ENCODE measurements at places on chromosomes 4 and X.

DNA sequence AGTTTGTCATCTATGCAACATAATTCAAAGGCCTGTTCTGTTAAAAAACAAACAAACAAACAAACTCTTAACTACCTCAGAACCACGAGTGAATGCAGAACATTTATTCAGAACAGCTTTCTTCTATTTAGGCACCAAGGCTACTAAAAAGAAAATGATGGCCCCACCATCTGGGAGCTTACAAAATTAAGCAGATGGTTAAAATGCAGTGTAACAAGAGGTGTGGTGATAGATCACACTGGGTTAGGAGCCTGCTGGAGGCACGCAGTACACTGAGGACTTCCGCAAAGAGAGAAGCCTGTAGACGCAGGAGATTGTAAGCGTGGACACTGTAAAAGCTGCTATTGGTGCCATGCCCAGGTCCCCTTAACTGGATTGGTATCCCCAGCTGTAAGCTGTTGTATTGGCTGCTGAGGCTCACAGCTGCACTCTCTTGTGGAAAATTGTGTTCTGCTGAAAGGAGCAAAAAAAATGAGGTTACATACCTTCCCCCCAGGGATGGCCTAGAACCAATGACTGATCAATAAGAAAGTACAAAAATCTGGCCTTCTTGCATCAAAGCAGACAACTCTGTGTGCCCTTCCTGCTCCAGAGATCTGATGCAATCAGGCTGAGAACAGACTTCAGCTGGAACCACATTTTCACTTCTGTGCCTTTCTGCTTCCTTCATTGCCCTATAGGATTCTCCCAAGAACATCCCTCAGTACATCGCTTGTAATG lies 60.0 kb downstream of the SHROOM3 start:
- DNase-seq, result no peak

DNA sequence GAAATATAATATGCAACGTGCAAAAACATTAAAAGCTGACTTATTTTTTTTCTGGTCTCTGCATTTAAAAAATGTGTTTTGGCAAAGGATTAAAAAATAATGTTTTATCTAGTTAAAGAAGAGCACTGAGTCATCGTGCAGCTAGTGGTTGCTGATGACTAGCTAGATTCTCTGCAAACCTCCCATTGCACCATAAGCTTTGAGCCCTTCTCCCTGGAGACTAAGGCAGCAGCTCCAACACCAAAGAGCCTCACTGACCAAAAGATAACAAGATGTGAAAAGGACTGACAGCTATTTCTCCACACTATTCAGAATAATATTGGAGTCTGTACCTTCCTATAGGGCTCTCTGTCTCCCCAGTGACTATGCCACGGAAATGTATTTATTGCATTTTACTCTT lies 424.3 kb downstream of the SLITRK2 start:
- no peak for DNase-seq

DNA sequence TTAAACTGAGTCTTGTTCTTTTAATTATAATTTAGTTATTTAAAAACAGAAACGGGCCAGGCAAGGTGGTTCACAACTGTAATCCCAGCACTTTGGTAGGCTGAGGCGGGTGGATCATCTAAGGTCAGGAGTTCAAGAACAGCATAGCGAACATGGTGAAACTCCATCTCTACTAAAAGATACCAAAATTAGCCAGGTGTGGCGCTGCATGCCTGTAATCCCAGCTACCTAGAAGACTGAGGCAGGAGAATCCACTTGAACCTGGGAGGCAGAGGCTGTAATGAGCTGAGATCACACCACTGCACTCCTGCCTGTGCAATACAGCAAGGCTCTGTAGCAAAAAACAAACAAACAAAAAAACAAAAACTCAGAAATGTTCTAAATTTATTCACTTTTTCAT lies 852.9 kb downstream of the TECRL start:
- no peak for DNase-seq

- DNase-seq, result no peak
Measured at GRCh38 chrX:135543924-135544323, 23.5 kb downstream of the INTS6L start.

GRCh38 chr4:123941306-123941705 lies 544.7 kb downstream of the SPRY1 start:
- no peak for DNase-seq

GRCh38 chr4:140861359-140862176 lies 105.4 kb upstream of the TBC1D9 start:
- peak; percentile 35 for DNase-seq

GRCh38 chr4:139761461-139761860 lies 95.8 kb downstream of the MGST2 start:
- DNase-seq, result no peak

- no peak for DNase-seq
Measured at GRCh38 chrX:154505734-154506133, 10.3 kb downstream of the FAM3A start.

- DNase-seq, result no peak
Measured at GRCh38 chrX:104411800-104412199, 154.2 kb upstream of the IL1RAPL2 start.

DNA sequence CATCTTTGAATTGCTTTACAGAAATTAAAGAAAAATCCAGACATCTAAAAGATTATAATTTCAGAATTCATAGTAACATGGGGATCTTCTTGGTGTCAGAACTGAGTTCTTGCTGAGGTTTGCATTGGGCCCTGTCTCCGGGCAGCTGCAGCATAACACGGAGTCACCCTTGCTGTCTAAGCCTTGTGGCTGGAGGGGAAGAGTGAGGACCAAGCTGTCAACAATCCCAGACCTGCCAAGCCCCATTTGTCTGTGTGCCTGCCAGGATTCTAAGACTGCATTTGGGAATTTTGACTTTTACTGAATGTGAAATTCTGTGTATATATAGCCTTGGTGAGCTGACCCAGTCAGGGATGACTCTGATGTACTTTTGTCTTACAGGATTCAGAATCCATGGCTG lies 25.2 kb upstream of the NAP1L5 start:
- no peak for DNase-seq

GRCh38 chr4:14262221-14262620 lies 634.7 kb upstream of the BOD1L1 start:
- DNase-seq, result no peak

GRCh38 chr4:79163981-79164490 lies 161.8 kb downstream of the NAA11 start:
- no peak for DNase-seq

DNA sequence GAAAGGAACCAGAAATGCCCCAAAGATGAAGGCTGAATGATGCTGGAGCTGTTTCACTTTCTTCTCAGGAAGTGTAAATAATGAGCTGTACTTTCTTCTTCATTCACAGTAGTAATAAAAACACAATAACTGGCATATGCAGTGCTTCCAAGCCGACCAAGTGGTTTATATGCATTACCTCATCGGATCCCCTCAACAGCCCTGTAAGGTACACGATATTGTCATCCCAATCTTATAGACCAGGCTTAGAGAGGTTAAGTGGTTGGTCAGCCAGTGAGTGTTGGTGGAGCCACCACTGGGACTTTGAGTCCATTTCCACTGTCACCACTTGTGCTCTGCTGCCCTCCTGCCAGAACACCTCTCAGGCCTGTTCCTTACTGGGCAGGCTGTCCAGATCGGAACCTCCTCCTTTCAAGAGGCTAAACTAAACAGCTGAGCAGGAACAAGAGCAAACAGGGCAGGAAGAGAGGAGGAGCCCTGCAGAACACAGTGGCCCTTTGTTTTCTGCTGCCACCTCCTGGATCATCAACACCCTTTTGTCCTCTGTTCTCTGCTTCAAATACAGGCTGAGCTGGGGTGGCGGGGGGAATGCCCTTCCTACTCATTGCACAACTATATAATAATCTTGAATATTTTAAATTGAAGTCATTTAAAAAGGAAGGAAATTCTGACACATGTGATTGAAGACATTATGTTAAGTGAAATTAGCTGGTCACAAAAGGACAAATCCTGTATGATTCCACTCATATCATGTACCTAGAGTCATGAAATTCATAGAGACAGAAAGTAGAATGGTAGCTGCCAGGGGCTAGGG lies 112.5 kb upstream of the ATP6AP2 start:
- DNase-seq, result peak; percentile 64

DNA sequence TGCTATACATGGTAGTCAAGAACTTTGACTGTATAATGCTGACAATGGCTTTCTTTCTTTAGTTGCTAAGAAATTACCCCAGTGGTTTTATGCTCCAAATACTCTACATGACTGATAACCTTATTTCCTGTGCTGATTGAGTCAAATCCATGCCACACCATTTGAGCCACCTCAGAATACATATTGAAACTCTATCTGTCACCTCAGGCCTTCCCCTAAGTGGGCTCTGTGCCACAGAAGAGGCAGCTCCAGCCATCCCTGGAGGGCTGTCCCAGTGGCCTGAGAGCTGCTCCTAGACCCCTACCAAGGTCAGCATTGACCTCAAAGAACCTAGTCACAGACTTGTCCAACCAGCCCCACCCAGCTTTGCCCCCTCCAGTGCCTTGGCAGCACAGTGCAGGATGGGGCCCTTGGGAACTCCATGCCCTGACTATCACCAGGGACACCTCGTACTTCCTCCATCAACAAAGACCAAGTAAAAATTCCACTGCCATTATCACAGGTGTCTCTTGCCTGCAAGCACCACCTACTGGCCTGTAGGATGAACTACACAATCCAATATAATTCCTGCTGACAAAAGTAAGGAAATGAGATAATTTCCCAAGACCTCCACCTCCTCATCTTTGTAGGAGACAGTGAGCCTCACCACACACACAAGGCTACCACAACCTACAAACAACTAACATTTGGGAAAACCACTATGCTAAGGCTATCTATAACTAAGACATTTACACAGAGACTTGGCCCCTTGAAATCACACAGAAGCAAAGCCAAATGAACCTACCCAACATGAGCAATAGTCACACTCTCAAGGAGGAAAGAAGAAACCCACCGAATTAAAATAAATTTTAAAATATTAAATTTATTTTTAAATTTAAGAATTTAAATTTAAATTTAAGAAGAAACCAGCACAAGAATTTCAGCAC lies 239.9 kb downstream of the NKX6-1 start:
- DNase-seq, result no peak

- no peak for DNase-seq
Measured at GRCh38 chr4:122689972-122690371, 42.5 kb upstream of the BBS12 start.

DNA sequence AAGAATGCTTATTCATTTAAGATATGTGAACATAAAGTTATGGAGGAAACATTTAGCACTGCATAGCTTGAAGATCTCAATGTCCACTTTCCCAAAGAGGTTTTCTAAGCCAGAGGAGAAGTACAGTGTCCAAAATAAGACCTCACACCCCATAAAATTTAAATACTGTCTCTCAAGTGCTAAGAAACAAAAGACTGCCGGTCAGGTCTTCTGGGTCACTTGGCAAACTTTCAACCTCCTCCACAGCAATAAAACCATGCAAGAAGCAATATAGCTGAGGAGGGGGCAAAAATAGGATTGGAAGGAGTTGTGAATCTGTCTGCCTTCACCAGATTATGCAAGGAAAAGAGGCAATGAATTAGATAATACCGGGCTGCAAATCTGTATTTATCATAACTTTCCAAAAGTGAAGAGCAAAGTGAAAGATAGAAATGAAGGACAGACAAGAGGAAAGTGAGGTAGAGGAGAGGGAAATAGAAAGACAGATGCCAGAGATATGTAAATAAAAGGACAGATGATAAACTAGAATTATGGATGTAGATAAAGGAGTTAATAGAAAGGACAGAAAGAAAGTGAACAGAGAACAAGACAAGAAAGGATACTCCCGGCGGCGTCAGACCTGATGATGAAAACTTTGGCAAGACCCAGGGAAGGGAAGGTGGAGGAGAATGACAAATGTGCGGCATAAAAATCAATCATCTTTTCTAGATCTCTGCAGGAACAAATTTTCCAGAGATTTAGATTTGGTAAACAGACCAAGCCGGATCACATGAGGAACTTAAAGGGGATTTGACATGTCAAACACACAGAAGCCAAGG lies 152.7 kb upstream of the FAM241A start:
- DNase-seq, result no peak

- DNase-seq, result peak; percentile 67
Measured at GRCh38 chr4:8165374-8165896, 6.8 kb upstream of the ABLIM2 start.

DNA sequence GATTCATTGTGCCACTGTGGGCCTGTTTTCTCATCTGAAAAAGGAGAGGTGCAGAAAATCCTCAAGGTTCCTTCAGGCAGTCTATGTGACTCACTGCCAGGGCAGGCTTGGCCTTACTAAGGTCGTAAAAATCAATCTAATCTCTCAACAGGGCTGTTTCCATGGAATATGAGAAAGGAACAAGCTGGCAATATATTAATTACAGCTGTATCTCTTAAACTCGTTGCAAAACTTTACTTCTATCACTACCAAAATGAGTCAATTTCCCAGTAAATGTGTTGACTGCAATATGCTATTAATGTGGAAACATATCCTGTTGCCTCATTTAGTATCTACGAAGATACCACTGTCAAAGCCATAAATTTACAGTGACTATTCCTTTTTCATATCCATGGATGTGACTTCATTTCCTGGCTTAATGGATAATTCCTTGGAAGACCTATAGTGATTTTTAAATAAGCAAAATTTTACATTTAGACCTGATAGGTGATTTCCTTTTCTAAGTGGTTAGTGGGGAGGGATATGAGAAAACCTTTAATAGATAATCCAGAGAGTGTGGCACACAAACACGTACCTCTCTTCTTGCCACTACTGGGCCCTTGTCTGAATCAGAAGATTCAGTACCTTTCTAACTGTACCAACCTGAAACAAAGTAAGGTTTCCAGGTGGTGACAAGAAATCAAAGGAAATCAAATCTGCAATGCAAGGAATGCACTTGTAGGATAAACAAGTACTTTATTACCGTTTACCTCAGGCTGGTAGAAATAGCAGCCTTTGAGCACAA lies 127.4 kb upstream of the FTHL17 start:
- no peak for DNase-seq

GRCh38 chrX:49915361-49916222 lies 6.8 kb upstream of the CLCN5 start:
- DNase-seq, result peak; percentile 29

GRCh38 chr4:24650849-24651640 lies 66.7 kb upstream of the DHX15 start:
- DNase-seq, result no peak

DNA sequence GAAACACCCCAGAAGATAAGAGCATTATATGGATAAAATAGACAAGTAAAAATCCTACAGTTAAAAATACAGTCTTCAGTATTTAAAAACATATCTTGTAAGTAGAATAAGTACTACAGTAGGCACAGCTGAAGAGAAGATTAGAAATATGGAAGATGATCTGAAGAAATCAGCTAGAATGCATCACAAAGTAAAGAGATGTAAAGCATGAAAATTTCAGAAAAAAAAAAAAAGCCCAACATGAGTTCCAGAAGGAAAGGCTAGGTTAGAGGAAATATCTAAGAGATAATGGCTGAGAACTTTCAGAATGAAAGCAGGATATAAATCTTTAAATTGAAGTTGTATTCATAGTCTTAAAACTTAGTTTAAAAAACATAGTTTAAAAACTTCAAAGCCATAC lies 21.0 kb downstream of the EPGN start:
- no peak for DNase-seq

DNA sequence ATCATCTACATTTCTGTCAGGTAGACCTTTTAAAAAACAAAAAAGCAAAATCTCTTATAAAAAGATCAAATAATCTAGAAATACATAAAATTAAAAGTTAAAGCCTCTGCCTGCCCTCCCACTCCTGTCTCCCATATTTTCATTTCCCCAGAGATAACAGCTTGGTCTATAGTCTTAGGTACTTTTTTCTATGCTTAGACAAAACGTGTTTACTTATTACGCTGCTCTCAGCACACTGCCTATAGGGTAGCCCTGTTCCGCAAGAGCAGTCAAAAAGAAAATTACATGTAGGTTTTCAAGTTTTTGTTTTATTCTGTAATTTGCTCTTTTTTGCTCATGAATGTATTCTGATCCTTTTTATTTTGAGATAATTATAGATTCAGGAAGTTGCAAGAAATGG lies 73.3 kb downstream of the TAF1 start:
- no peak for DNase-seq

Data from DMS79 treated with DMSO at 0.1 percent for 48 hours (cell line).